ENCODE measurements at places on chromosomes 1 and 21.

- DNase-seq, result no peak
These were observed 35.2 kb upstream of the CTPS1 start for GRCh38 chr1:40944326-40944725.

DNA sequence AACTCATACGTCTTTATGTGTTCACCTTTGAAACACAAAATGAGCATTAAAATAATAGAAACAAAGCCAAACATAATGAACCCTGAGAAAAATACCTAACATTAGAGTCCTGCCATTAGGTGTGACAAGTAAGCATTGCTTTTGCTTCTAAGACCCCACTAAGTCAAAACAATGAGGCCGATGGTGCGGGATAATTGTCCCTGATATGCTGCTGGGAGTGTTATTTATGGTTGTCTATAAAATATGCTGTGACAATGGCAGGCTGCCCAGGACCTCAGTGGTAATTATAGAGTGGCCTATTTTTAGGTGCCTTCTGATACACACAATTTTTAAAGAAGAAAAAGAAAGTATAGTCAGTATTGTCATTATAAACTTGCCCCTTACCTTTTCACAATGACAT is 1423.1 kb downstream of the AMY1C start:
- DNase-seq, result no peak

GRCh38 chr1:48236716-48237470 is 14.4 kb downstream of the SLC5A9 start:
- DNase-seq, result no peak

DNA sequence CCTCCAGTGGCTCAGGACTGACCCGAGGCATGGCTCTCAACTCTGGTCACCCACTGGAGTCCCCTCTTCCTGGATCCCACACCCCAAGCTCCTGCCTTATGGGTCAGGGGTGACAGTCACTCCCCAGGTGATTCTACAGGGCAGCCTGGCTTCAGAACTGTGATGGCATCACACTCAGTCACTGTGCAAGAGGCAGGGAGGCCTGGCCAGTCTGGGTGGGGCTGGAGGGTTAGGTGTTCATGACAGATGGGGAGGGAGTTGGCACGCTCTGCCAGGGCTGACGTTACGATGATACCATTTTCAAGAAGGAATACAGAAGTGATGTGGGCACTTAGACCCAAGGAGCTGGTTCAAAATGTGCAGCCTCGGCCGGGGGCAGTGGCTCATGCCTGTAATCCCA is 25.2 kb upstream of the ABCG1 start:
- no peak for DNase-seq

GRCh38 chr1:70090141-70090540 is 115.2 kb downstream of the LRRC40 start:
- no peak for DNase-seq

- DNase-seq, result no peak
These were observed 137.7 kb upstream of the PTBP2 start for GRCh38 chr1:96583903-96584302.

- DNase-seq, result no peak
These were observed 32.8 kb upstream of the DNASE2B start for GRCh38 chr1:84365225-84366221.

GRCh38 chr1:201634261-201634660 is 95.3 kb downstream of the NAV1 start:
- no peak for DNase-seq

- DNase-seq, result no peak
These were observed 102.8 kb upstream of the COL24A1 start for GRCh38 chr1:86259390-86259789.

DNA sequence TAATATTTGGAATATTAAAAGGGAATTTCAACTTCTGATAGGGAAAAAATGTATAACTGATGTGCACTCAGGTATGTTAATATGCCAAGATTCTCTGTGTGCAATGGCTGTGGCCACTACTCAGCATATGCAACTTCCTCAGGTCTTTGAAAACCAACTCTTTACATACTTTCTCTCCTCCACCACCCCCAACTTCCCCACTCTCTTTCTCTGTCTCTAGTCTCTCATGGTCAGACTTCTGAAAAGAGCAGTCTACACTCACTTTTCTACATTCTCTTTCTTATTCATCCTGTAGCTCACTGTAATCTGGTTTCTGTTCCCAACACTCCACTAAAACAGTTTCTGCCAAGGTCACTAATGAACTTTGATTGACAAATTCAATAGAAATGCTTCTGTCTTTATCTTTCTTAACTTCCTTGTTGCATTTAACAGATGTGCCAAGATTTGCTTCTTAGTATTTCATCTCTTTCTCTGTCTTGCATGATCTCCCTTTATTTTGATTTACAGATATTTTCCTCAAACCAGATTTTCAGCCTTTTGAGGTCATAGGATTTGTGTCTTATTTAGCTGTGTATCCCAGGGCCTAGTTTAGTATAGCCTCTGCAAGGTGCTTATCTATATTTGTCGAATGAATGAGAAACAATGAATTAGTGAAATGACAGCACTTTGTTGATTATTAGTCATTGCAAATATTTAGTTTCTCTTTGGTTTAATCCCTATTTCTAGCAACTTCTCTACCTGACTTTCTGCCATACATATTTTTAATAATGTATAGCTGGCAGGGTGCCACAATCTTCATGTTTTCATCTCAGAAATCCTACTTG is 168.9 kb downstream of the LMO4 start:
- DNase-seq, result no peak

- DNase-seq, result no peak
These were observed 60.0 kb downstream of the FBXO2 start for GRCh38 chr1:11594222-11594621.

GRCh38 chr1:159935719-159936272 is 9.6 kb downstream of the IGSF9 start:
- no peak for DNase-seq

- no peak for DNase-seq
These were observed 21.0 kb upstream of the TMEM39B start for GRCh38 chr1:32051706-32052105.

- no peak for DNase-seq
These were observed 265.7 kb upstream of the TMEM51 start for GRCh38 chr1:14887764-14888350.

DNA sequence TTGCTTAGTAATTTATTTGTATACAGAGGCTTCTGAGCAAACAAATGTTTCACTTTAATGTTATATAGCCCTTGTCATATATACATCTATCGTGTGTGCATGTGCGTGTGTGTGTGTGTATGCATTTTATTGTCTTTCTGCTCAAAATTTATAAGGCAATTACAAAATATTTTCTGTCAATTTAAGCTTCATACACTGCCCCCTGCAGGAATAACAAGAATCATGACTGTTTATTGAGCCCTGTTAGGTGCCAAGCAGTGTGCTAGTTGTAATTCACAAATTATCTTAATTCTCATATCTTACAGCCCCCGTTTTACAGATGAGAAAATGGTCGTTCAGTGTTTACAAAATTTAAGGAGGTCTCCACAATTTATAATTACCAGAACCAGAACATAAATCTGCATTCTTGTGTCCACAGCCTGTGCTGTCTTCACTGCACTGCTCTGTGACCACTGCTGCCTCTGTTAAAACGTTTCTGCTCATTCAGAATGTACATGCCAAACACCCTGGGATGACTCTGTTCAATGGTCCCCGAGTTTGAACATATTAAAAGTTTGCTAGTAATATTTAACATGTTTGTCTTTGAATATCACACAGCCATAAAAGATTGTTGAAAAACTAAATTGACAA is 181.3 kb downstream of the ATP6V1G3 start:
- no peak for DNase-seq

- no peak for DNase-seq
These were observed 80.3 kb upstream of the TLR5 start for GRCh38 chr1:223223091-223223995.

DNA sequence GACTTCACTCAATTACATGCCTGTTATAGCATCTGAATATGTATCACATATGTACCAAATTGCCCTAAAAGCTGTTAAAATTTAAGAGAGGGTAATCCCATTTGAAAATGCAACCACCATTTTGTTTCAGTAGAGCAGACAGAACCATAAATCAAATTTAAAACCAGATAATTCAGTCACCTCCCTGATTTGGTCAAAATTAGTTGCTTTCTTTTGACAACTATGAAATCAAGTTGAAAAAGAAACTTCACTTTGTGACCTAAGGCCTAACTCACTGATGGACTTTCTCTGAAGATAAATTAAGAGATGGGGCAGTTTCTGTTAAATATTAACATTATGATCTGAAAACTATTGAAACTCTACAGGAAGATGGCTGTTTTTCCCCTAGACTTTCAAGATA is 6.7 kb downstream of the GORAB start:
- DNase-seq, result no peak

DNA sequence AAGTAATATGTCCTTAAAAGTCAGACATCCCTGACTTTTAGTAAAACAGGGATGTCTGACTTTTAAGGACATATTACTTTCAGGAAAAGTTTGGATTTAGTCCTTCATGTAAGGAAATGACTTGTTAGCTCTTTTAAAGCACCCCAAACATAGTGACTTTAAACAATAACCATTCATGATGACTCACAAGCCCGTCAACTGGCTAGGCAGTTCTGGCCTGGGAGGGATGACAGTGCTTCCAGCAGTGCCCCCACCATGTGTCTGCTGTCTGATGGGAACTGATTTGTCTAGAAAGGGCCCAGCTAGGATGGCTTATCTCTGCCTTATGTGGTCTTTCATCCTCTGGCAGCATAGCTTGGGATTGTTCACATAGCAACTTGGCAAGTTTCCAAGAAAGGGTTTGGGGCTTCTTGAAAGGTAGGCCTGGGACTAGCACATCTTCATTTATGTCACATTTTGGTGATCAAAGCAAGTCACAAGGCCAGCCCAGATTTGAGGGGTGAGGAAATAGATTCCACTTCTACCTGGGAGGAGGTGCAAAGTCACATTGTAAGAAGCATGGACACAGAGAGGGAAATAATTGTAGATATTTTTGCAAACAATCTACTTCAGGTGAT is 143.5 kb downstream of the C1orf94 start:
- no peak for DNase-seq

GRCh38 chr21:42581993-42582786 is 68.5 kb downstream of the SLC37A1 start:
- DNase-seq, result no peak

DNA sequence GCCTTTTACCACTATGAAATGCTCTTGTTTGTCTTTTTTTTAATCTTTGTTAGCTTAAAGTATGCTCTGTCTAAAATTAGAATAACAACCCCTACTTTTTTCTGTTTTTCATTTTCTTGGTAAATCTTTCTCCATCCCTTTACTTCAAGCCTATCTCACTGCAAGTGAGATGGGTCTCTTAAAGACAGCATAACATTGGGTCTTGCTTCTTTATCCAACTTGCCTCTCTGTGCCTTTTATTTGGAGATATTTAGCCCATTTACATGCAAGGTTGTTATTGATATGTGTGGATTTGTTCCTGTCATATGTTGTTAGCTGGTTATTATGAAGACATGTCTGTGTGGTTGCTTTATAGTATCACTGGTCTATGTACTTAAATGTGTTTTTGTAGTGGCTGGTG is 41.3 kb upstream of the SSX2IP start:
- DNase-seq, result no peak

DNA sequence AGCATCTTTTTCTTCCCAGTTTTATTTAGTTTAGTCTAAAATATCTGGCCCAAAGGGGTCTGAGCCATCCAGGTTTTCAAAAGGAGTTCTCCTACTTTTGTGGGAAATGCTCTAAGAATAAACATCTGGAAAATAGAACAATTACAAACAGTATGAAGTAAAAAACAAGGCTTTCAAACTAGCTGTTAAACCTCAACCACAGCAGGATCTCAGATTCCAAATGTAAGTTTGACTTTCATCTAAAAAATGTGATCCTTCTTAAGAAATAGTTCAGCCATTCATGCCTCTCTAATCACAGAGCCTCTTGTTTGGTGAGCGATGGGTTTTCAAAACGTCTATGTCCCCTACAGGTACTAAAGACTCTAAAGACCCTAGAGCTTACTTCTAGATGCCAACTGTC is 413.5 kb downstream of the DUSP10 start:
- DNase-seq, result no peak

All from SK-N-MC (cell line).